ENCODE measurements at places on chromosomes 6 and 20. TPM values are rescaled to one million over a fixed set of nuclear protein-coding genes. Genes with fewer than 3 reads are reported as not detected.
A peak's percentile ranks its signal among the peaks of the same experiment; 100 is the strongest.

GRCh38 chr6:37655666-37656065, 42.0 kb downstream of the MDGA1 start:
- no peak for DNase-seq

GRCh38 chr6:29733057-29733456, 9.8 kb downstream of the HLA-F start:
- DNase-seq: no peak

- DNase-seq: no peak
These were observed 353.4 kb downstream of the PTPRT start for GRCh38 chr20:42836339-42836738.

DNA sequence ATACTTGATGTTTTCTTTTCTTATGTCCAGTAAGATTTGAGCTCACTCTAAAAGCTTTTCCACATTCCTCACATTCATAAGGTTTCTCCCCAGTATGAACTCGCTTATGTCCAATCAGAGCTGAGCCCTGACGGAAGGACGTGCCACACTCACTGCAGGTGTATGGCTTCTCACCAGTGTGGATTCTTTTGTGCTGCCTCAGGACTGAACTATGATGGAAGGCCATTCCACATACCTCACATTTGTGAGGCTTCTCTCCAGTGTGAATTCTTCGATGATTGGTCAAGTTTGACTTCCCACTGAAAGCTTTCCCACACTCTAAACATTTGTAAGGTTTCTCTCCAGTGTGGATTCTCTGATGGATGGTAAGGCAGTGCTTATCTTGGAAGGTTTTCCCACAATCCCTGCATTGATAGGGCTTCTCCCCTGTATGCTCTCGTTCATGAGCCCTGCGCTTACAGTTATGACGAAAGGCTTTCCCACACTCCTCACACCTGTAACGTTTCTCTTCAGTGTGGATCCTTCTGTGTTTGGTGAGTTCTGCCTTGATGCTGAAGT, 9.9 kb downstream of the ZNF311 start:
- no peak for DNase-seq

GRCh38 chr6:13400772-13401171, 72.4 kb upstream of the TBC1D7 start:
- no peak for DNase-seq

GRCh38 chr6:105875974-105876640, 210.0 kb upstream of the PRDM1 start:
- no peak for DNase-seq

DNA sequence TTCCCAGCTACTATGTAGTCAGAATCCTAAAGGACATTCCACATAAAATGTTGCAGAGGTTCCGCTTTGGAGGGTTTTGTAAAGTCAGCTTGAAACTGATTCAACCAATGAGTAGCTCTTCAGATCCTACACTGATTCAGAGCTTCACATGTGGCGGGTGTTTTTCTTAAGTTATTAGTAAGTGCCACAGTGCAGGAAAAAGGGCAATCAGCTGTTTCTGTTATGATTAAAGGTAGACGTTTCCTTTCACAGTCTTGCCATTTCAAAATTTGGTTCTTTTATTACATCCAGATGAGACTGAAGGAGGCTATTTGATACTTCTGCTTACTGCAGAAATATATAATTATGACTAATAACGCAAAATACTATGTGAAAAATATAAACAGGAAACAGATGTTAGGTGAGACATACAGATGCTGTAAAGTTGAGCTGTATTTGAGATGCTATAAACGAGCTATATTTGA, 443.9 kb downstream of the CDKAL1 start:
- no peak for DNase-seq

- no peak for DNase-seq
These were observed 307.9 kb upstream of the SLC35B3 start for GRCh38 chr6:8743170-8743745.

- DNase-seq: no peak
These were observed 87.1 kb upstream of the GJE1 start for GRCh38 chr6:142045380-142046278.

GRCh38 chr6:128069188-128069587, 168.3 kb upstream of the THEMIS start:
- no peak for DNase-seq

DNA sequence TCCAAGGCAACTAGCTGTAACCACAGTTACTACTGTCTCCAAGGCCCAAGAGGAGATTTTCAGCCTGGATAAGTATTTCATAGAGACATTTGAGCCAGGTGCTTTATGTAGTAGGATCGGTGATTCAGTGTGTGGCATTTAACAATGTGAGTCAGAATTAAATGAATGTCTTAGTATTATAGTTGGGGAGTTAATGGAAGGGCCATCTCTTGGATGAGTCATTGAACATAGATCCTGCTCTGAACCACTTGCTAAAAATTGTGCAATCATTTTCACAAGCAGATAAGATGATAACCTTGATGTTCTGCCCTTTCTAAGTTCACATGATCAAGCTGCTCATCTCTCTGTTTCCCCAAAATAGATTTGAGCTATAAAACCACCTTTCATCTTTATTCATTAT, 668.9 kb upstream of the CITED2 start:
- DNase-seq: no peak

DNA sequence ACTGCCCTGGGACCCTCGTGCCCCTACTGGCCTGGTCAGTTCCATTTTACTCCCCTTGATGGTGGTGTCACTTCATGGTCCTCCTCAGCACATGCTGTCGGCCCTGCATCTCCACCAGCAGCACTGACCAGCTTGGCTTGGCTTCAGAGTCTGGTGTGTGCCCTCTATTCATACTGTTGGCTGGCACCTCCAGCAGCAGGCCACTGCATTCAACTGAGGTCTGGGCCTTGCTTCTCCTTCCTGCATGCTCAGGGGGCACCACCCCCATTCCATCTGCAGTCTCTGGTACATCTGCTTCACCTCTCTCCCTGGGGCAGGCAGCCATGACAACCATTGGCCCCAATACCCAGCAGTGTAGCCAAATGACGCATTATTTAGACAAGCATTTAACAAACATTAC, 155.9 kb downstream of the SLC24A3 start:
- no peak for DNase-seq

DNA sequence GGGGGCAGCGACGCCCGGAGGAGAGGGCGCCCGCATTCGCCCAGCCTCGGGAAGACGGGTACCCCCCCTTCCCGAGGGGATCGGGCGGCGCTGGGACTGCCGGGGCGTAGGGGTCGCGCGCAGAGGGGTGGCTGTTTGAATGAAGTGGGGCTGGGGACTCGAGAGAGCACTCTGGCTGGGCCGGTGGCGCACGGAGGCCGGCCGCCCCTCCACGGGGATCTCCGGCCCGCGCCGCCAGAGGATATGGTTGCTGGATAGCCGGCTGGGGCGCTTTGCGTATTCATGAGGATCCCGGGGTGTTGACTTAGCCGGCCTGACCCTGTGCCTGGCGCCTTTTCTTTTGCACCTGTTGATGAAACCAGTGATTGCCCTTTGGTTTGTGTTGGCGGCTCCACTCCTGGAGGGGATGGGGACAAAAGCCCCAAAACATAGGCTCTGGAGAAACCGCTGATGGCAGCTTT, 469 bp downstream of the SYNJ2 start:
- DNase-seq: peak; percentile 47

DNA sequence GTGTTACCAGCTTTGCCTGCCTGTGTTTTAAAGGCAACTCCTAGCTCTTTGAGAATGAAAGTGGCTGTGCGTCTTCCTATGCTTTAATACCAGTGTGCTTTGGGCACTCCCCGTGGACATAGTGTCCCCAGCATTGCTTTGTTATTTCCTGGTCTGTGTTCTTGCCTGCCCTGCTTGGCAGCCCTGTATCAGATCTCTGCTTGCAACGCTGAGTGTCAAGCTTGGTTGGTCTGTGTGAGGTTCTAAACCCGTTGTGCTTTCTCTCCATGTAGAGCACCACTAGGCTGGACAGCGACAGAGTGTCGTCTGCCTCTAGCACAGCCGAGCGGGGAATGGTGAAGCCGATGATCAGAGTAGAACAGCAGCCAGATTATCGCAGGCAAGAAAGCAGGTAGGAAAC, 80.2 kb downstream of the AFDN start:
- no peak for DNase-seq

GRCh38 chr6:163751032-163751525, 336.6 kb downstream of the QKI start:
- peak; percentile 50 for DNase-seq

GRCh38 chr6:67300430-67301040, 1334.5 kb upstream of the ADGRB3 start:
- DNase-seq: no peak

- no peak for DNase-seq
These were observed 488.4 kb upstream of the MMS22L start for GRCh38 chr6:97771372-97771771.

GRCh38 chr6:52063584-52064344, 23.6 kb downstream of the PKHD1 start:
- DNase-seq: peak; percentile 84

DNA sequence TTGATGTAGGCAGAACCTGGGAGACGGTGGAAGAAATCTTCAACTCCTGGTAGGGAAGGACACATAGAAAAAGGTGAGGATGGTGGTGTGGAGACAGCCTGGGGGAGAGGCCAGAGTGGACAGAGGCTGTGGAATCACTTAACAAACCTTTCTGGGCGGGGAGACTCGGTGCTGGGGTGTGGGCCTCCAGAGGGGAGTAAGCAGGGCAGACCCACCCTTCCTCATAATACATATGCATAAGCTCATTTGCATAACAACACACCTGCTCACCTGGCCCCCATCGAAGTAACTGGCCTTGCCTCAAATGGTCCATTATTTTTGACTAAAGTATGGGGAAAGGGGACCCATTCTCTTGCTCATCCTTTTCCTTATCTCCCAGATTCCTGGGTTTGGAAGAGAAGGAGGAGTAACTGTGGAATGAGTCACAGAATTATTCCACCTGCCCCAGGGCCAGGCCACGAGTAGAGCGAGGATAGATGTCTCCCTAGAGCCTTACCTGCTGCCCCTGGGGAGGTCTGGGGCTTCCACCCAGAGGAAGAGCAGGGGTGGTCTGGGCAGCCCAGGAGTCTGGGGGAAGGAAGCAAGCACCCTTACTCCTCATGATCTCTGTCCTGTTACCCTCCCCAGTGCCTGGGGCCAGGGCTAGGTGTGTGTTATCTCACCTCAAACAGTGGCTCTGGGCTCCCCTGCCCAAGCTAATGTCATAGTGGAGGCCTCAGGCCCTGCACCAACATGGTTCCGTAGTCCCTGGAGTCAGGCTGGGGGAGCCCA, 10.7 kb upstream of the VEGFA start:
- no peak for DNase-seq

- no peak for DNase-seq
These were observed 426.3 kb upstream of the NOX3 start for GRCh38 chr6:155881826-155882526.

GRCh38 chr6:126773112-126773805, 345.2 kb upstream of the RSPO3 start:
- no peak for DNase-seq

DNA sequence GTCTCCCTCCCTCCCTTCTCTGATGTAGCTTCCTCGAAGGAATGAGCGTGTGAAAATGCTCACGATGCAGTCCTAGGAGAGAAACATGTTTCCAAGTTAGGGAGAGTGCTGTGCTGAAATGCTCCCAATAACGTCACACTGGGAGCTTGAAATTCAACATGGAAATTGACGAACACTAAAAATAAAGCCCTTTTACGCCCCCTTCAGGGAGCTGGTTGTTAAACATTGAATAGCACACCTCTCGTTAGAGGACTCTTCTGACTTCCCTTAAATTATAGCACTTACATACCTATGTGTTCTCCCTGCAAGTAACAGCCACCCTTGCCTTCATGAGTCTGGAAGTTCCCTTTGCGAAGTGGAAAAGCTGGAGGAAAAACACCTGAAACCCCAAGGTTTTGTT, 88.6 kb downstream of the BFSP1 start:
- no peak for DNase-seq

DNA sequence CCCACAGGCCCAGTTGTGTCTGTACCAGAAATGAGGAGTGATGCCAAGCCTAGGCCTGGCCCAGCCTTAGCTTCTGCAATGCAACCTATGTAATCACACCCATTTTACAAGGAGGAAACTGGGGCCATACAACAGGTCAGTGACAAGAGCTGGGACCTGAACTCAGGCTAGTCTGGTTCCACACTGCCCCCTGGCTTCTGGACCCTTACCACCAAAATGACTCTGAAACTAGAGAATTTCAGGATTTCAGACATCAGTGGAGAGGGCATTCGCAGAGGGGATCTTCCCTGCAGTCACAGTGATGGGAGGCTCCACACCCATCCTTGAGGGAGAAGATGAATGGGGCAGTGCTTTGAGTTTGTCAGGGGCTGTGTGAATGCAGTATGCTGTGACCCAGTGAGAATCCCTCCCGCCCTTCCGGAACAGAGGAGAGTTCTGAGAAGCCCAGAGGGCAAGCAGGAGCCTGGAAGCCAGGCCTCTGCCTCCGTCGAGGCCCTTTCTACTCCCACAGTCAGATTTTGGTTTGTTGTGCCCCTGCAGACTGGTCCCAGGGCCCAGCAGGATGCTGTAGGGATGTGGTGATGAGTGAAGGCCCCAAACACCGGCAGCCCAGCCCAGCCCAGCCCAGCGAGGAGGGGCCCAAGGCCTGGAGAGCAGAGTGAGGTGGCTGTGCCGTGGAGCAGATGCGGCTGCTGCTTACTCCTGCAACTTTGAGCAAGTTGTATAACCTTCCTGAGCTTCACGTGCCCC, 48.1 kb upstream of the MYL9 start:
- peak; percentile 44 for DNase-seq

GRCh38 chr20:1368448-1369199, 24.2 kb downstream of the FKBP1A start:
- no peak for DNase-seq

SLC32A1 gene
- not detected for total RNA-seq

DNAH8 gene
- not detected for total RNA-seq

CGA gene
- not detected for total RNA-seq

TRAPPC3L gene
- not detected for total RNA-seq

CDH22 gene
- not detected for total RNA-seq

MAFB gene
- total RNA-seq: 0.08 TPM

ZBTB12 gene
- 1.8 TPM for total RNA-seq

UBD gene
- not detected for total RNA-seq

SPINT3 gene
- not detected for total RNA-seq

CST7 gene
- 47.5 TPM for total RNA-seq

PTPRA gene
- total RNA-seq: 60.9 TPM

TREM2 gene
- not detected for total RNA-seq

RIPPLY2 gene
- total RNA-seq: not detected

SIGLEC1 gene
- not detected for total RNA-seq

SYCP2L gene
- 0.13 TPM for total RNA-seq

Data from activated CD8-positive, alpha-beta T cell treated with anti-CD3 and anti-CD28 coated beads, Interleukin-2, amount 10 ng/mL, durations not matched to agents 7 days and 5 days (primary cell).